ENCODE measurements at places on chromosomes 7 and 10. TPM values are rescaled to one million over a fixed set of nuclear protein-coding genes. Genes with fewer than 3 reads are reported as not detected.

The TRIM73 gene
- total RNA-seq: 9.2 TPM

The SPDYE1 gene
- total RNA-seq: not detected

The CDHR3 gene
- 20.2 TPM for total RNA-seq

The AP4M1 gene
- 8.4 TPM for total RNA-seq

The TSPAN12 gene
- total RNA-seq: not detected

The WDFY4 gene
- total RNA-seq: 8.0 TPM

DNA sequence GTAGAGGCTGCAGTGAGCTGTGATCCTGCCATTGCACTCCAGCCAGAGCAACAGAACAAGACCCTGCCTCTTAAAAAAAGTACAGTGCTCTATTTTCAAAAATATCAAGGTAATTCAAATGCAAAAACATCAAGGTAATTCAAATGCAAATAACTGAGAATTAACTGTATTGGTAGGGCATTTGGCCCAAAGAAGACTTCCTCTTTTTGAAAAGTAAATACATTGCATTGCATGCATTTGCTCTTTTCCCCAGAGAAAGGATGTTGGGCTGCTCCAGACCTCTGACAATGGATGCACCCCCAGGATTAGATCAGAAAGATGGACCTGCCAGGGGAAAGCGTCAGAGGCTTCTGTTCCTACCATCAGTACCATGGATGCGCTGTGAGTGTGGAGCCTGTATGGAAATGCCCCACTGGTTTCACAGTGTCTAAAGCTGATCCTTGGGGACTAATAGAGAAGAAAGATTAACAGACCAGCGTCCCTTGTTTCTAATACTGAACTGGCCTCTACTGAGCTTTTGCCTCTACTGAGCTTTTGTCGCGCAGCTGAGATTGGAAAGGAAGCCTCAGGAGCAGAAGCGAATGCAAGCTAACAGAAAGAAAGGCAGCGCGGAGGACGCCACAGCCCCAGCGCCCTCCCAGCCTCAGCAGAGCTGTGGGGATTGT, 93.5 kb upstream of the LYZL2 start:
- no peak overlapping the region for H3K4me3 ChIP-seq
- H3K27me3 ChIP-seq: no peaks in the 10 kb centered on the region
- H3K27ac ChIP-seq: no peak overlapping the region
- H3K36me3 ChIP-seq: no peaks in the 10 kb centered on the region
- no peaks in the 10 kb centered on the region for H3K4me1 ChIP-seq
- no peak for DNase-seq

- DNase-seq: peak; percentile 47
- H3K36me3 ChIP-seq: no peaks in the 10 kb centered on the region
- no peak overlapping the region for H3K4me3 ChIP-seq
- H3K27me3 ChIP-seq: no peaks in the 10 kb centered on the region
- no peaks in the 10 kb centered on the region for H3K4me1 ChIP-seq
- H3K27ac ChIP-seq: no peak overlapping the region
Measured at GRCh38 chr10:18008986-18009385, 57.3 kb downstream of the SLC39A12 start.

GRCh38 chr10:24762966-24763623, 39.4 kb upstream of the ARHGAP21 start:
- no peaks in the 10 kb centered on the region for H3K36me3 ChIP-seq
- no peak overlapping the region for H3K27ac ChIP-seq
- no peak overlapping the region for H3K4me3 ChIP-seq
- H3K27me3 ChIP-seq: no peaks in the 10 kb centered on the region

DNA sequence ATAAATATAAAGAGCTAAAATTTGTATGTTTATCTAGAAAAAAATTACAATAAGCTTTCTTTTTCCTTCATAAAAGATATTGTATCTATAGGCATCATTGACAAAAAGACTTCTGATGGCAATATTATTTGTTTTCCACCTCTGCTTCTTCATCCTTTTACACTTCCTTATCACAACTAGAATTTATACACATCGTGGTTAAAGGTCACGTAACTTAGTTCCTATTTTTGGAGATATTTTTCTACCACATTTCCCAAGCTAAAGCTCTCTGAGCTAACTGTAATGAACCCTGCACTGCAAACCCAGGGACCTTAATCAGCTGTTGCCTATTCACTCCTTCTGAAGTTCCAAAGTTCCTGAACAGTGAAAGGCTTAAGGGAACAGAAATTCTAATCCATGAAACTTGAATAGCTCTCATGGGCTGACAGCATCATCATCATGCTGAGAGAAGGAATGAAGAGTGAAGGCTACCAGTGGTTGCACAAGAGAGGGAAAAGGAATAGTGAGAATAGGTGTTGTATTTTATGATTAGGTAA, 106.1 kb upstream of the SLC13A1 start:
- H3K27ac ChIP-seq: no peak overlapping the region
- DNase-seq: no peak
- no peak overlapping the region for H3K4me3 ChIP-seq
- H3K4me1 ChIP-seq: no peaks in the 10 kb centered on the region

DNA sequence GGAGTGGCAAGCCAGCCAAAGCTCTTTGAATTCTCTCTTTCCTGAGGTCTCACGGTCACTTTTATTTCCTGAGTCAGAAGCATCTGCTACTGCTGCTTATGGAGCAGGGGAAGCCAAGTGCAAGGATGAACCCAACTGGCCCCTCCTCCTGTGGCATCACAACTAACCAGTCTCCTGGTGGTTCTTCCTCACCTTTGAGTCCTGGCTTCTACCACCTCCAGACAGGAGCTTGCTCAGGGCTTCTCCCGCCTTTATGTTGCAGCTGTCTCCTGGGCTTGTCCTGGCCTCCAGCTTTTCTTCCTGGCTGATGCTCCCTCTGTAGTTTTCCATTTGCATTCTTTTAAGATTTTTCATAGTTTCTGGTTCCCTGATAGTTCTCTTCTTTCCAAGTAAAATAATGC, 349.7 kb upstream of the NRP1 start:
- H3K27me3 ChIP-seq: no peaks in the 10 kb centered on the region
- H3K4me1 ChIP-seq: no peaks in the 10 kb centered on the region
- H3K4me3 ChIP-seq: no peak overlapping the region
- no peak overlapping the region for H3K27ac ChIP-seq
- DNase-seq: no peak
- H3K36me3 ChIP-seq: no peaks in the 10 kb centered on the region

GRCh38 chr7:5776894-5777660, 4.4 kb downstream of the RNF216 start:
- H3K4me1 ChIP-seq: peaks cover 29% of the 10 kb centered on the region
- no peak for DNase-seq
- peaks cover 6% of the 10 kb centered on the region for H3K36me3 ChIP-seq
- no peak overlapping the region for H3K4me3 ChIP-seq
- no peaks in the 10 kb centered on the region for H3K27me3 ChIP-seq
- no peak overlapping the region for H3K27ac ChIP-seq

- DNase-seq: no peak
- no peak overlapping the region for H3K27ac ChIP-seq
- no peak overlapping the region for H3K4me3 ChIP-seq
- H3K4me1 ChIP-seq: peaks cover 10% of the 10 kb centered on the region
- peaks cover 3% of the 10 kb centered on the region for H3K36me3 ChIP-seq
- H3K27me3 ChIP-seq: no peaks in the 10 kb centered on the region
Measured at GRCh38 chr7:72781631-72782030, 46.4 kb downstream of the TYW1B start.
